Stimulated activated CD4-positive, alpha-beta T cell treated with anti-CD3 and anti-CD28 coated beads, Interleukin-1b, Interleukin-23, amount 100 ng/mL, for 1 hour (primary cell): ENCODE measurements at places on chromosomes 2 and 18.

- DNase-seq: no peak
These were observed 14.6 kb downstream of the PARD6G start for GRCh38 chr18:80232710-80233109.

DNA sequence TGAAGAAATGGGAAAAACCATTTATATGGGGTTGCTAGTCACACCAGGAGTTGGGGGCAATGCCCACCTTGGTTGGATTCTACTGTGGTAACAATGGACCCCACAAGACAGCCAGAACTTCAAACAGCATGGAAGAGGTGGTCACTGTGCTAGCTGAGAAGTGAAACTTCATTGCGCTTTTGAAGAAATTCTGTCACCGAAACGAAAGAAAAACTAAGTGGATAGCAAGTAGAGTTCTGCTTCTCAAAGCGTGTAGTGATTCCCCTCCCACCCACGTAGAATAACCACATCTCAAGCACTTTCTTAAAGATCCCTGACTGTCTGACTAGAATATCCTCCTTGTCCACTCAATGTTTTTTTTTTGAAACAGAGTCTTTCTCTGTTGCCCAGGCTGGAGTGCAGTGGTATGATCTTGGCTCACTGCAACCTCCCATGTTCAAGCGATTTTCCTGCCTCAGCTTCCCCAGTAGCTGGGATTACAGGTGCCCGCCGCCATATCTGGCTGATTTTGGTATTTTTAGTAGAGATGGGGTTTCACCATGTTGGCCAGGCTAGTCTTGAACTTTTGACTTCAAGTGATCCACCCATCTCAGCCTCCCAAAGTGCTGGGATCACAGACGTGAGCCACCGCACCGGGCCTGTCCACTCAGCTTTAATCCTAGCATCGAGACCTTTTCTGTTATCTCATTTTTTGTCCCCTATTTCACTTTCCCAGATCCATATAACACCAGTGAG lies 30.1 kb upstream of the CCL20 start:
- DNase-seq: no peak

DNA sequence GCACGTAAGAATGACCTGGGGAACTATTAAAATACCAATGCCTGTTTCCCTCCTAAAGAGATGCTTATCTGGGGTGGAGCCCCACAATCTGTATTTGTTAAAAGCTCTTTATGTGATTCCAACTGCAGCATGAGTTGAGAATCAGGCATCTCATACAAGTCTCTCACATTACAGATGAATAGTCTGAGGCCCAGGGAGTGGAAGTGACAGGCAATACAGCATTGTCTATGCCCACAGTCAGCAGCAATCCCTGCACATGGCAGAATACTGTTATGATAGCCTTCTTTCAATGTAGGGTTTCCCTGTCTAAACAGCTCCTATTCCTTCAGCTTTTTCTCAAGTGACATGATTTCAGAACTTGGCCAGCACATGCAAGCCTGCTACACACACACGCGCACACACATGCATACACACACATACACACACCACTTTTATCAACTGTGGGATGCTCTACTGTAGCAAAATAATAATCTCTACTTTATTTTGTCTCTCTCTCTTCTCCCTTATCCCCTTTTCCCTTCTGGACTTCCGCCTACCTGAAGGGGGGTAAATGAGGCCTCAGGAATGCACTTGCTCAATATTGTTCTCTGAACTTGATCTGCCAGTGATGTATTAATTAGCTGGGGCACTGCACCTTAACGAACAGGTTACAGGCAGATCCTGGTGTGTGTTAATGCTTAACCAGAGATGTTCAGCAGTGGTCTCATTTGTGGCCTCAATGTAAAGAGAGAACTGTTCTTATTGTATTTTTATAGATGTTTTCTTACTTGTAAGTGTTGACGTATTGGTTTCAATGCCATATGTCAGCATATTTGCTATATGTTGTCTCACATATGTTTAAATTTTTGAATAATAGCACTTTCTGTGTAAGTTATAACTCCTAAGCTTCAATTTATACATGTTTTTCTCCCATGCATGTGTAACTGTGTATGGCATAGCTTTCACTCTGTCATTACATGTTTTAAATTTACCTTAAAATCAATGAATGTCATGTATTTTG lies 116.0 kb downstream of the SETBP1 start:
- DNase-seq: no peak

- DNase-seq: no peak
These were observed 264.4 kb downstream of the ERBB4 start for GRCh38 chr2:212274215-212274614.

- DNase-seq: no peak
These were observed 5.9 kb upstream of the ZAP70 start for GRCh38 chr2:97707362-97708047.

GRCh38 chr2:222859786-222860612 lies 837 bp upstream of the ACSL3 start:
- DNase-seq: no peak

- no peak for DNase-seq
These were observed 19.6 kb downstream of the LDAH start for GRCh38 chr2:20803226-20803682.

- no peak for DNase-seq
These were observed 13.4 kb upstream of the LRPPRC start for GRCh38 chr2:44009136-44009735.

- no peak for DNase-seq
These were observed 148.9 kb downstream of the RNF152 start for GRCh38 chr18:61743775-61744531.

GRCh38 chr2:98556344-98557033 lies 51.8 kb downstream of the COA5 start:
- no peak for DNase-seq

DNA sequence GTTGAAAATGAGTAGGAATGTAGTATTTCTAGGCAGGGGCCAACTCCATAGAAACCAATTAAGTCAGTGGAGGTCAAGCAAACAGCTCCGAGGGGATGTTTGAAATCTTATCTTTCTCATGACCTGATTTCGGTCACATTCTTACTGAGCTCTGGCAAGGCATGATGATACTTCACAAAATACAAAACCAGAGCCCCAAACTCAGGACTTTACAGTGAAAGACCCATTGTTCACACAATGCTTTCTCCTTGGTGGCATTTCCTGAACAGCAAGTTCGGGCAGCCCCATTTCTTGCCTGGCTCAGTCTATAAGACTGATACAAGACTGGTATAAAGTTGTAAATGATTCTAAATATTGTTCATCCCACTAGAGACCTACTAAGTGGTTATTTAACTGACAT lies 53.3 kb downstream of the LAMA1 start:
- DNase-seq: no peak

DNA sequence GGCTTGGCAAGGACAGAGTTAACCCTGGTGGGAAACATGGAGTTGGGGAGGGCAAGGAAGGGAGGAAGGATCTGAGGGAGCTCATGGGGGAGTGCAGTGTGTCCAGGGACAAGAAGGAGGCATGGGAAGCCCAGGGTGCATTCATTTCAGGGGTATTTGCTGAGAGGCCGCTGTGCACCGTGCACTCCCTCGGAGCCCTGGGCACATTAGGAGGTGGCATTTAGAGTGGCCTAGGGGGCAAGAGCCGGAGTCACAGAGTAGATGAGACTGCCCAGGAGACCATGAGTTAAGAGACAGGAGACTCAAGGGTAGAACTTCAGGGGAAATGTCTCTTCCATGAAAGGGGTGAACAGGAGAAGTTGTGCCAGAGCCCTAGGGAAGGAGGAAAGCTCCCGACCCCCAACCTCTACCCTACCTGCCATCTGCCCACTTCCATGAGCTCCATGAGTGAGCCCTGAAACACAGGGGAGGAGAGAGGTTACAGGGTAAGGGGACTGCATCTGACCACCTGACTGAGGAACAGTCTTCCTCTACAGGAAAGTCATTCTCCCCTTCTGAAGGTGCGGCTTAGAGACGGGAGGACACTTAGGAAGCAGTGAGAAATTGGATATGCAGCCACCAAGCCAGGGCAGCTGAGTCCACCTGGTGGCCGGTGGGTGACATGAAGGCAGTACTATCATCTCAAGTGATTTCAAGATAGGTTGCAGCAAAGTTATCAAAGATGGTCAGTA lies 58.5 kb upstream of the COPS8 start:
- DNase-seq: no peak

GRCh38 chr18:41579185-41579584 lies 375.8 kb upstream of the PIK3C3 start:
- DNase-seq: no peak

DNA sequence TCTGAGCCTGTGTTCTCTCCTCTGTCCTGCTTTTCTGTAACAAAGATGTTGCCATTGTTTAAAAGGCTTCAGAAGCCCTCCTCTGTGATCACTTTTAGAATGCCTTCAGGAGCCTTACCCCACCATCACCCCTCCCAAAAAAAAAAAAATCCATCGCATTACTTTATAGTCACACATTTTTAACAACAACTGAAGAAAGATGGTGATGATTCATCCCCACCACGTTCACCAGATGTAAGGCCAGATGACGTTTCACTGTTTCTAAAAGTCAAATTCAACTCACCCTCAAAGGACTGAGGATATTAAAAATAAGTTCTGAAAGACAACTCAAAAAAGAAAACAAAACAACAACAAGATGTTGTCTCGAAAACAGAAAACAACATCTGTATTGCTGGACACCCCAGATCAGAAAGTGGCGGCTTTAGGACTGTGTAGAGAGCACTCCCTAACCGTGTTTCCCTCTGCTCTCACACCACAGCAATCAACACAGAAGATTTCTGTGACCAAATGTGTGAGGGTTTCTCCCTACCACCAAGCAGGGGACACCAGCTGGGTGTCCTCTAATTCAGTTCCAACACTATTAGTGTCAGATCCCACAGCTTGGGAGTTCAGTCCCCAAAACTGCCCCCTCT lies 61.9 kb upstream of the CREB1 start:
- DNase-seq: no peak

DNA sequence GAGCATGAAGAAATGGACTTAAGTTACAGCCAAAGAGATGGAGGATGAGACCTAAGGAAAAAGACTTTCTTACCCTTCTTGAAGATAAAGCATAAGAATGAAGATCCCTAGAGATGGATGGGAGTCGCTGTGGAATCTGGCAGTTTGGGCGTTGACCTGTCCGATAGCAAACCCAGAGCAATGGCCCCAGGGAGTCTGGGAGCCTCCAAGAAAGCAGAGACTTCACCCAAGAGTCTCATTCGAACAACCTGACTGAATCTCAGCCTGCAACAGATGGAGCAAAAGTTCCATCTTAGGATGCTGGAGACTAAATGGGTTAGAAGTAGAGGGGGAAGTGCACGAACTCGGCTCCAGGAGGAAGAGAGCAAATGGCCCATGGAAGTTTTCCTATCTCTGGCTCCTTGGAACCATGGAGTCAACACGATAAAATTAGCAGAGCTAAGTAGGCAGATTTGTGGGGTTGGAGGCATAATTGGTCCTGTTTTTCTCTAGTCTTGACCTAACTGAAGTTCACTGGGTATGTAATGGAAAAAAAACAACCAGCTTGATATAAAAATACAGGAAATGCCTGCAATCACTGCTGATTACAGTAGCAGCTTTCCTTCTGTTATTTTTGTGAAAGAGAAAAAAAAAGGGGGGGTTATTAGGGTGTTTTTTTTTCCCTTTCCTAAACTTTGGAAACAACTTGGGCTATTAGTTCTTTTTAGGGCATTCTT lies 178.4 kb upstream of the EPAS1 start:
- no peak for DNase-seq

DNA sequence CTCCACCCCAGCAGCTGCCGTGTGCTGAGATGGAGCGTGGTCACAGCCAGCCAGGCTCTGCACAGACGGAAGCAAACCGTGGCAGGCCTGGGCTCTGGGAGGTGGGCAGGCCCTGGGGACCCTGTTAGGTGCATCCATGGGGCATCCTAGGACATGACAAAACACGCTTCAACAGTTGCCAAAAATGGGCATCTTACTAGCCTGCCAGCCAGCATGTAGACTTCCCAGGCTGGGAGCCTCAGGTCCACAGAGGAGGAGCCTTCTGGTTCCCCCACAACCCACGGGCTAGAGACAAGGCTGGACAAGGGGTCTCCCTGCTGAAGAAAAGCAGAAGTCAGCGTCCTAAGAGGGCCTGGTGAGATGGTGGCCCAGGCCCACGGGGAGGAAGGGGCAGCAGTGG lies 139.5 kb downstream of the HDAC4 start:
- no peak for DNase-seq

- DNase-seq: no peak
These were observed 1293.2 kb upstream of the FAM98A start for GRCh38 chr2:34892256-34892655.

DNA sequence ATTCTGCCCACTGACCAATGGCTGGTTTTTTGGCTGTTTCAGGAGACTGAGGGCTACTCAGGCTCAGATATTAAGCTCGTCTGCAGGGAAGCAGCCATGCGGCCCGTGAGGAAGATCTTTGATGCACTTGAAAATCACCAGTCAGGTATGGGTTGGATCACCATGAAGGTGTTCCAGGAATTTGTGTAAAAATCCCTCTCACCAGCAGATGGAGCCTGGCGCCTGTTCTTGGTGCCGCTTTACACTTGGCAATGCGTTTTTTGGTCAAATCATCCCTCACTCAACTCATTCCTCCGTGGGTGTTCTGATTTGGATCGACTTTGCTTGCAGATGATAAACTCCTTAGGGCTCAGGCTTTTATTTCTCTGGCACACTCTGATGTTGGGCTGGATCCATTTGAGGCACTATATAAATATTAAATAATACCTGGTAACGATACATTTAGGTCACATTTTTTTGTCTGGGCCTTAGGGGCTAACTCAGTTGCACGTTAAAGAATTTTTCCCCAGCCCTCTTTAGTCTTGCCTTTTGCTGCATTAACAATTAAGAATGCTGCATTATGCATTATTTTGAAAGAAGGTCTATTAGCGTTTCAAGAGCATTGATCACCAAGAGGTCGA lies 50.0 kb downstream of the HDHD2 start:
- DNase-seq: peak; percentile 37

DNA sequence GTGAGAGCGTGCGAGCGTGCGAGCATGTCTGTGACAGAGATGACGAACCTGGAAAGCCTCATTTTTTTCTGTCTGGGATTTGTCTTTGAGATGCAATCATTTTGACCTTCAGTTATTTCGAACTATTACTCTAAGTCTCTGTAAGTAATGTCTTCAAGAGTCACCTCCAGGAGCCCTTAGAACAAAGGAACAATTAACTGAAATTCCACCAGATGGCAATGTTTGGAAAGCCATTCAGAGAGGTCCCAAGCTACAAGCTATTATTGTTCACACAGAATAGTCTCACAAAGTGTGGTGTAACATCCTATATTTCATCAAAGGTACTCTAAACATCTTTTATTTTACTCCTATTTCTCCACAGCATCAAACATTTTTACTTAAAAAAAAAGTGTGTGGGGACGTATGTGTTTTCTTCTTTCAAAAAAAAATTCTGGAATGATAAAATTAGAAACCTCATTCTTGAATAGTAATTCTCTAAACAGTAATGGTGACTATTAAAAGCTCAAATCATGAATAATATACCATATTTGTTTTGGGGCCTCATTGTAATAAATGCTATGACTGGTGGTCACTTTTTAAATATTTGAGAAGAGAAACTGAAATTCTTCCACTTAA lies 35.1 kb upstream of the MAPRE2 start:
- no peak for DNase-seq
